ENCODE measurements at places on chromosomes 4 and X.
A peak's percentile ranks its signal among the peaks of the same experiment; 100 is the strongest.

- DNase-seq: peak; percentile 4
These were observed 33.0 kb downstream of the GALNTL6 start for GRCh38 chr4:171846232-171846631.

GRCh38 chr4:172809319-172809718 lies 359.3 kb upstream of the GALNT7 start:
- no peak for DNase-seq

GRCh38 chr4:153131596-153131995 lies 72.6 kb upstream of the TRIM2 start:
- DNase-seq: peak; percentile 88

- DNase-seq: peak; percentile 52
These were observed 24.6 kb downstream of the VSIG4 start for GRCh38 chrX:66015152-66015831.

DNA sequence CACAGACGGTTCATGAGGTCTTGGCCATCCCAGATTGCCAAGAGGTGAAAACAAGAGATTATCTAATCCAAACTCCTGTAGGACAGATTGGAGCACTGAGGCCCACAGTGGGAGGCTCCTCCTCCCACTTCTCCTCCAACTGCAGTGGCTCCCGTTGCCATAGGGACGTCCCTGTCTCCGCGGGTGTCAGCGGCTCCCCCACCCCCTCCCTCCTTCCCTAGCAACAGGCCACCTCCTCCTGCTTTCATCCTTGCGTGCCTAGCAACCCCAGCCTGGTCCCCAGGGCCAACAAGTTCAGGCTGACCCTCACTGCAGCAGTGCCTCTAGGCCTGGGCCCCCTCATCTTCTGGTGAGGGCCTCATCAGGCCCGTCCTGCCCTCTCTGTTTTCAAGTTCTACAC lies 6.8 kb upstream of the IQSEC2 start:
- DNase-seq: peak; percentile 58

- DNase-seq: no peak
These were observed 21.1 kb upstream of the USP38 start for GRCh38 chr4:143163614-143164013.

DNA sequence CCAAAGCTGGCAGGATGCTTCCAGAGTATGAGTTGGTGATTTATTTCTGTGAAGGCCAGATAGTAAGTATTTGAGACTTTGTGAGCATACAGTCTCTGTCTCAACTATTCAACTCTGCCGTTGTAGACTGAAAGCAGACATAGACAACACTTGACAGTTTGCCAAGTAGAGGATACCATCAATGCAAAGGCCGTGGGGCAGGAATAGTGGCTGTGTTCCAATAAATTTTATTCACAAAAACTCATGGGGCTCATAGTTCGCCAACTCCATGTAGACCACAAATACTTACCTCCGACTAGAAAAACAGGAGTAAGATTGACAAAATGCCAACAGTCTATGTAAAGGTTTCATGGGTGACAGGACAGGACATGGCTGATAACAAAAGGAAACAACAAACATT lies 3.7 kb upstream of the PIR start:
- no peak for DNase-seq

GRCh38 chr4:114807759-114808404 lies 209.3 kb downstream of the UGT8 start:
- DNase-seq: peak; percentile 39
